Uterus (tissue), 4 donors: ENCODE measurements at places on chromosomes 7 and 10.

DNA sequence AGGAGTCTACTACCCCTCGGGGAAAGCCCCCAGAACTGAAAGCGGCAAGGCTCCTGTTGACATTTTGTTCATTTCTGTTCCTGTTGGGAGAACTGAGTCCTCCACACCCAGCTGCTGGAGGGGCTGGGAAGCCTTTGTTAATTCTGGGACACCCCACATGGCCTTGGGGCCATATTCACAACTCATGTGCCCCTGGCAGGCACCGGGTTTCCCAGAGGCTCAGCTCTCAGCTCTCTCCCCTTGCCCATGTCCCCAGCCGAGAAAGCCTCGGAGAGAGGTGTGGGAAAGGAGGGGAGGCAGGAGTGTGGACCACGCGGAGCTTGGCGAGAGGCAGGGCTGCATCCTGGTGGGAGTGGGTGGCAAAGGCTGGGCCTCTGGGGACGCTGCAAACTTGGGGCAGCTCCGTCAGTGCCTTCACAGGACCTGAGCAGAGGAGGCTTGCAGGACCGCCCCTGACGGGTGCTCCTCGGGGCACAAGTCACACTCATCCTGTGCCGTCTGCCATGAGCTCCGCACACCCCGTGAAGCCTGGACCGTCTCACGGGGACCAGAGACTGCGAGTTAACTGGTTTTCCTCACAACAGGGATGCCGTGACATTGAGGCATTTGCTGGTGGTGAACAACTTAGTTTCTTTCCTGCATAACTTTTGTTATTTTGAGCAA is 140.9 kb downstream of the DNAJB6 start:
- no peak for DNase-seq

GRCh38 chr10:88062385-88062784 is 199.0 kb downstream of the PTEN start:
- DNase-seq, result no peak

DNA sequence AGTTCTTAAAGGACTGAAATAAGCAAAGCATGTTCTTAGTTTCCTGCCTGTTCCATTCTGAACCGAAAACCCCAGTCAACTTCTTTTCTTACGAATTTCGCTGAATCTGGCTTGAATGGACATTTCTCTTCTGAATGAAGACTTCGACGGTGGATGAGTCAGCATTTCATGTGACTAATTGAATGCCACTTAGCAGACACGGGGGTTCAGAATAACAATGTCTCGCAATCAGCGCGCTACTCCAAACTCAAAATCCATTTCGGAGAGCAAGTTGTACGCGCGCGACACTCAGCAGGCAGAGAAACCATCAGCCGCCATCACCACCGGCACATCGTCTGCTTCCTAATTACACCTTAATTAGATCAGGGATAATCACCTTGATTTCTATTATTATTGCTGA is 239.0 kb upstream of the KLF6 start:
- no peak for DNase-seq

- peak; percentile 28 for DNase-seq
Measured at GRCh38 chr10:118800920-118801319, 46.1 kb upstream of the CACUL1 start.

DNA sequence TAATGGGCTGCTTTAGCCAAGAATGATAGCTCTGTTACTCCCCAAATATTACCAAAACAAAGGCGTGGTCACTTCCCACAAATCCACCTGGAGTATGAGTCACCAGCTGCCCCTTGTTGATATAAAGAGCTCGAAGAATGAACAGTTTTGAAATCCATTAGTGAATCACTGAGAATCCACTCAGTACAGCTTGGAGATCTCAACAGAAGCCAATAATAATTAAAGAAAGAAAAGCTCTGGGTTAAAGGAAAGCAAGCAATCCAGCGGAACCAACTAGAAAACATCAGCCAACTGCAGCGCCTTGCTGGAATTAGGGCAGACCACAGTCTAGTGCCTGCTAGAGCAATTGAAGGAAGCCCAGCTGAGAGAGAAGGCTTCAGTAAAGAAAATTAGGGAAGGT is 576.0 kb upstream of the C7orf33 start:
- no peak for DNase-seq

DNA sequence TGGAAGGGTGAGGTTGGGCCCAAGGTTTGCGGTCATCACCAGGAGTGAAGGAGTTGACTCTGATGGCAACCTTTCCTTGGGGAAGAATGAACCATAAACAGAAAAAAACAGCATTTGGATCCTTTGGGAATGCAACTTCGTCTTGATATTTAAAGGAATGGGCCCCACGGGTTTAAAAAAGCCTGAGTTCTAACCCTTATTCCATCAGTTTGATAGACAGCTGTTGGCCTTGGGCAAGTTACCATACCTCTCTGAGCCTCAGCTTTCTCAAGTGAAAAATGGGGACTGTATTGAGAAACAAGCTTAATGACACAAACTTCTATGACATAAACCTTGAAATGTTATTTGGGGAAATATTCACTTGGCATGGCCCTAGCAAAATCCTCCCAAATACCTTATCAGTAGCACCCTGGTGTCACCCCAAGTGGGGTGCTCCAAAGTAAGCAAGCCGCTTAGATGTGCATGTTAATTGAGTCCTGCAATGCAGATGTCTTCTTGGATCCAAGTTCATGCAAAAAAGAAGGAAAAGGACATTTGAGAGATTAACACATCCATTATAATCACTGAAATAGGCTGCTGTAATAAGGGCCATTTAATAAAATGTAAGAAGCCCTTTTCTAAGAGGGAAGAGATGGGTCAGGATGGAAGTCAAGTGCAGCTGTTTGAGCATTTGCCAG is 13.8 kb downstream of the MXI1 start:
- no peak for DNase-seq
